Uterine smooth muscle cell (primary cell): ENCODE measurements at places on chromosomes 12 and 14. TPM values are rescaled to one million over a fixed set of nuclear protein-coding genes. Genes with fewer than 3 reads are reported as not detected.

RGS6 gene
- total RNA-seq = not detected in 2 replicates

KRT71 gene
- not detected in 2 replicates for total RNA-seq

TMCC3 gene
- 9.5 and 11.8 TPM in 2 replicates for total RNA-seq

SOX5 gene
- 15.7 and 18.2 TPM in 2 replicates for total RNA-seq

SLC6A12 gene
- not detected in 2 replicates for total RNA-seq

TSPAN11 gene
- under 0.01 and 0.12 TPM in 2 replicates for total RNA-seq

B4GALNT1 gene
- 3.4 and 4.0 TPM in 2 replicates for total RNA-seq

SALL2 gene
- 2.5 and 3.2 TPM in 2 replicates for total RNA-seq

MYH7 gene
- total RNA-seq = not detected in 2 replicates

LRP1-AS gene
- total RNA-seq = not detected in 2 replicates

ENO2 gene
- total RNA-seq = 29.0 and 38.4 TPM in 2 replicates

TUNAR gene
- not detected in 2 replicates for total RNA-seq

KLHDC1 gene
- total RNA-seq = 3.0 and 3.3 TPM in 2 replicates

MDGA2 gene
- 0.11 TPM in 1 of 2 replicates, not detected in the other for total RNA-seq

MANSC1 gene
- 0.50 and 0.55 TPM in 2 replicates for total RNA-seq

KRT83 gene
- not detected in 2 replicates for total RNA-seq

CACNB3 gene
- total RNA-seq = 19.4 and 32.8 TPM in 2 replicates

MORN3 gene
- 0.55 and 0.62 TPM in 2 replicates for total RNA-seq

SLC10A1 gene
- not detected in 2 replicates for total RNA-seq

C12orf54 gene
- total RNA-seq = not detected in 2 replicates

PUS1 gene
- 15.2 and 21.0 TPM in 2 replicates for total RNA-seq
